Kasumi-1 (cell line): ENCODE measurements at places on chromosomes 2 and 18.

GRCh38 chr2:227706859-227707258 lies 11.0 kb downstream of the SLC19A3 start:
- DNase-seq: no peak

DNA sequence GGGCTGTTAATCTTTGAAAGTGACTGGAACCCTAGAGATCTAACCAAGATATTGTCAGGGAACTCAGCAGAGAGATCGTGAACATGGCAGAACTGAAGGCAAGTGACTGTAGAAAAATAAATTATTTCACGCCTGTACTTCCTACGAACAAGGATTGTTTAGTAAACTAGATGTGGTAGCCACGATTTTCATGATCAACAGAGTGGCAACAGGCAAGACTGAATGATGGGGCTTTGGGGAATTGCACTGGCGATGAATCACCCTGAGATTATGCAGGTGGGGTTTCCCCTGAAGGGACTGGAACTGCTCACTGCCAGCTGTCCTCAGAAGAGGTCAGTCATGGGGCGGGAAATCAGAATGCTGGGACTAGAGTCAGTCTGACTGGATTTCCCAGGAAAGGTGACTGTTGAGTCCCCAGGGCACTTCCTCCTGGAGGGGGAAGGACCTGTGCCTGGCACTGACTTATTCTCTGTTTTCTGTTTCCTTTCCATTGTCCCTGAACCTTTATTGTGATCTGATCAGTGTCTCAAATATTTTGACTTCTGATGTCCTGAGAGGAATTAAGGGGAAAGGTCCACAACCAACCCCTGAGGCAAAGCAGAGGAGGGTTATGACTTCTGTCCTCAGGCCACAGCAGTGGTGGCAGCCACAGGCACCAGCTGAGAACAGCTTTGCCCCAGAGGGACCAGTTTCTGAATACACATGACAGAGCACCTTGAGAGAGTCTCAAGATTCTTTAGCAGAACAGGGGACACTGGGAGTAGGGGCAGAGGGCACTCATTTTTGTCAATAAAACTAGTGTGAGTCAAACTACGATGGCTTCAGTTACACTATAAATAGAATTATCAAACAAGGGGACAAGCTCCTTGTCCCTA lies 70.0 kb downstream of the NAB1 start:
- DNase-seq: no peak

DNA sequence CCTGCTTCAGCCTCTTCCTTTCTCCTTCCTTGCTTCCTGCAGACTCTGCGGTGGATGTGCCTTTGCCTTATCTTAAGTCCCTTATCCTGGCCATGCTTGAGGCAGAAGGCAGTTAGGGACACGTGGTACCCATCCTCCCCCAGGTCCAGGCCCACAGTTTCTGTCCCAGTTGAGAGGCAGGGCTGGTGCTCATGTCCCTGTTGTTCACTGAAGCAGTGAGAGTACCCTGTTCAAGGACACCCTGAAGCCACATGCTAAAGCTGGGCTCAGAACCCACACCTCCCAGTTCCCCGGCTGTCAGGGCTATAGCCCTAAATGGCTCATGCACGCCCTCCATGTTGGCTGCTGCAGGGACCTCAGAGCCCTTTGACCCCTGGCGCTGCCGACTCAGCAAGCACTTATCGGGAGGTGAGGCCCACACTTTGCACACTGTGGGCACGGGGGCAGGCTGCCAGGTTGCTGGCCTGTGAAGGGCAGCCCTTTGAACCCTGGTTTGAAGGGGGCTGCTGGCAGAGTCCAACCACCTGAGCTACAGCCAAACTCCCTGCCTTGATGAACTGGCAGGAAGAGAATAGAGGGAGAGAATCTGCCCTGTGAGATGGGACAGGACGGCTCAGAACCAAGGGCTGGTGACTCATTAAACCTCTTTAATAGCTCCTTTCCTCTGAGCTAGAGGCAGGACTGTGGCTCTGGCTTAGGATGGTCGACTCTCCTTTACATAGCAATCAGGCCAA lies 6.3 kb downstream of the KHK start:
- DNase-seq: no peak

DNA sequence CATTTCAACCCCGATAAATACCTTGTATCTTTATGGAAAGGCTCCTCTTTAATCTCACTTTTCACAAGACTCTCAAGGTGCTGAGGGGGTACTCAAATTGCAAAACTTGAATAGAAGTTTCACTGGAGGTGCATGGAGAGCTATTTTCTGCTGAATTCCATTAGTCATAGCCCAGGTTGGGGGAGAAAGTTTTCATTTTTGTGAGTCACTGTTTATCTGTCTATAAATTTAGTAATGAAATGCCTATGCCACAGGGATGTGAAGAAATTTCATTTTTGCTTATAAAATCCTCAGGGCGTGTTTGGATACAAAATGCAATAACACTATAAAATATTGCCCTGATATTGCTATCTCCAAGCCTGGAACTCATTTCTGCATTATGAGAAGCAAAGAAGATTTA lies 346.3 kb downstream of the LRATD1 start:
- no peak for DNase-seq

DNA sequence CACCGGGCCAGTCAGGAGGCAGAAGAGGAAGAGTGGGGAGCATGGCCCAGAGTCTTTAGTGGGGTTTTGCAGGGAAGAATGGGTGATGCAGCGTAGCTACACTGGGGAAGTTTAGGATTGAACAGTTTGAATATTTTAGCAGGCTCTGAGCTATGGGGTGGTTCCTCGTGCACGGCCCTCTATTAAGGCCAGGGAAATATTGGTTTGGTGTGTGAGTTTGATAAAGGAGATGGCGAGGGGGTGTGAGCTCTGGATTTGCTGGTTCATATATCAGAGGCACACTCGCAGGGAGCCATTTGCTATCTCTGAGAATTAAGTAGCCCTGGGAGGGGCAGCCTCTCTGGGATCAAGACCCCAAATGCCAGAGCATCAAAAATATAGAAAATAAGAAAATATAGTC lies 50.1 kb downstream of the BOLA3 start:
- no peak for DNase-seq

DNA sequence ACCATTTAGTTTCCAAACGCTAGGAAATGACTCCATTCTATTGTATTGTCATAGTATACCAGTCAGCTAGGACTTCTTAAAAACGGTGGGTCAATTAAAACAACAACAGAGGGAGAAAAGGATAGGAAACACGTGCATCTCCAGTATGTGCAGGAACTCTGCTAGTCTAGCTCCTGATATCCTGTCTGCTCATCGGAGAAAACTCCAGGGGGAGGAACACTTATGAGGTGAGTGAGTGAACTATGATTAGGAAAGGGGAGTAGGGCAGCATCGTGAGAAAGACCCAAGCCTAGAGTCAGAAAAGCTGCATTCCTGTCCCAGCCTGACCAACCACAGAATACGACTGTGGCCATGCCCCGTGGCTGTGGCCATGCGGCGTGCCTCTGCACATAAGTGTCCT lies 34.2 kb downstream of the DTNB start:
- DNase-seq: no peak

DNA sequence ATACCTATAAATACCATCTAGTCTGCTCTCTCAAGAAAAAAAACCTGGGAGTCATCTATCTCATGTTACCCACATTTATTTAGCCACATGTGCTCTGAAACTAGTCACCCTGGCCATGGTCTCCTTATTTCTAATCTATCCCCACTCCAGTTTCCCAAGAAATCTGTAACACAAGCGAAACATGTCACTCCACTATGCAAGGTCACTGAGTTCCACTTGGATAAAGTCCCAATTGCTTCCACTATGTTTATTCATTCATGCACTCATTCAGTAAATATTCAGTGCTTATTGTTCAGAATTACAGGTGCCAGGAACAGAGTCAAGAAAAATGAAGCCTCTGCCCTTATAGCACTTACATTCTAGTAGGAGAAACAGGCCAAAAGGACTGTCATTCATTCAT lies 369.4 kb upstream of the CYRIA start:
- DNase-seq: no peak

GRCh38 chr2:174654419-174654941 lies 56.9 kb upstream of the WIPF1 start:
- no peak for DNase-seq

DNA sequence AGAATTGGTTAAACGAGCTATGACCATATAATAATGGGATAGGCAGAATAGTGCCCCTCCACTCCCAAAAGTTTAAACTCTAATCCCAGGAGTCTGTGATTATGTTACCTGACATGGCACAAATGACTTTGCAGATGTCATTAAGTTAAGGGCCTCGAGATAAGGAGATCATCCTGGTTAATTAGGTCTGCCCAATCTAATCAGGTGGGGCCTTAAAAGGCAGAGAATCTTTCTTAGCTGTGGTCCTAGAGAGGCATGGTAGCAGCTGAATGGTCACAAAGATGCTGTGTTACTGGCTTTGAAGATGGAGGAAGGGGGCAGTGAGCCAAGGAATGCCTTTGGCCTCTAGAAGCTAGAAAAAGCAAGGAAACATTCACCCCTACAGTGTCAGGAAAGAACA lies 31.1 kb downstream of the TACR1 start:
- DNase-seq: no peak

DNA sequence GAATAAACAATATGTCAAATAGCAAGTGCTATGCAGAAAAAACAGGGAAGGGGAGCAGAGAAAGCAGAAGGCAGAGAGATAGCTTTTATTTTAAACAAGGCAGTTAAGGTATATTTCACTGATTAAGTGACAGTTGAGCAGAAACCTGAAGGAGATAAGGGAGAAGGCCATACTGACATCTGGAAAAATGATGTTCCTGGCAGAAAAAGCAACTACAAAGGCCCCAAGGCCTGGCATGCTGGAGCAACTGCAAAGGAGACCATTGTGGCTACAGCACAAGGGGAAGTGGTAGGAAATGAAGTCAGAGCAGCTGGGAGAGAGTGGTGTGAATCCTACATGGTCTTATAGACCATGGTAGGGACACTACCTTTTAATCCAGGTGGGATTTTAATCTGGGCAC lies 8.9 kb upstream of the PCBP1 start:
- peak; percentile 59 for DNase-seq

DNA sequence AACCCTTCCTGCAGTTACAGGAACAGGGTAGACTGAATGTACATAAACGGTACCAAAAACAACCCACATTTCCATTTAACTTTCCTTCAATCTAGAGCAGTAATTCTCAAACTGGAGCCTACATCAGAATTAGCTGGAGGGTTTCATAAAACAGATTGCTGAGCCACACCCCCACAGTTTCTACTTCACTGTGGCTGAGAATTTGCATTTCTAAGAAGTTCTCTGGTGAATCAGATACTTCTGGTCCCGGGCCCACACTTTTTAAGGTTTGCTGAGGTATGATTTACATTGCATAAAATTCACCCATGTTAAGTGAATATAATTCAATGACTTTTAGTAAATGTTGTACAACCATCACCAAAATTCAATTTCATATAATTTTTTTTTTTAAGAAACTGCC lies 113.7 kb downstream of the SRBD1 start:
- DNase-seq: no peak

DNA sequence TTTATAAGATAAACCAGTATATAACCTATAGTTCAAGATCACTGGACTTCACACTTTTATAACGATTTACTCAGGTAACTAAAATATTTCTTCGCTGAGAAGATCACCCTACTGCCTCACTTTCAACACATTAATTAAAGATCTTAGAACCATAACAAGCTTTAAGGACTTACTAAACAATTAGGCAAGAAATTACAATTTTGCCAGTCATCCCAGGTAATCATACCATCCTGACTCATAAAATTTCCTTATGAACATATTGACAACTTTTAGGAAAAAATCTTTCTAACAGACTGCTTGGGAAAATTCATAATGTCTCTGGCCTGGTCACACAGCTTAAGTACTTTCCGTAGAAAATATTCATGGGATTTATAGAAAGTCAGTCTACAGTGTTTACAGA lies 223.2 kb downstream of the NRXN1 start:
- no peak for DNase-seq

DNA sequence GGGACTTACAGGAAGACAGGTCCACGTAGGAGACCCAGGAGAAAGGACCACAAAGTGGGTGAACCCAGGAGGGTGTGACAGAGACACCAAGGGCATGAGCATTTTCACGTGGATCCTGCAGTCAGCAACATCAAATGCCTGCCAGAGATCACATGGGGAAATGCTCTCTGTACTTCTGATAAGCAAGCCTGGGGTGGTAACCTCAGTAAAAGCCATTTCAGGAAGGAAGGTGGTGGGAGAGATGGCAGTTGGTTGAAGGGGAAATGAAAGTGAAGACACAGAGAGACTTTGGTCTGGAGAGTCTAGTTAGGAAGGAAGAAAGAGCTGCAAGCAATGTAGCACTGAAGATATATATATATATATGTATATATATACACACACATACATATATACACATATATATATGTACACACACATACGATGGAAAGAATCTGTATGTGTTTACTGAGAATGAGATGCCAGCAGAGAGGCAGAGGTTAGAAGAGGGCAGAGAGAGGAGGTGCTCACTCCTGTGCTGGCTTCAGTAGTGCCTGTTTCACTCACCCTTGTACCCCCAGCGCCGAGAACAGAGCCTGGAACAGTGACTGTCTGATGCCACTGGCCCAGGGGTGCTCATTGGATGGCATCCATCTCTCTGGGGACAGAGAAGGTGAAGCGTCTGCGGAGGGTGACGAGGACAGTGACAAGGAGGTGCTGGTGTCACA lies 314.9 kb downstream of the AFF3 start:
- DNase-seq: peak; percentile 85

GRCh38 chr2:166643980-166644379 lies 149.9 kb upstream of the SCN7A start:
- no peak for DNase-seq

DNA sequence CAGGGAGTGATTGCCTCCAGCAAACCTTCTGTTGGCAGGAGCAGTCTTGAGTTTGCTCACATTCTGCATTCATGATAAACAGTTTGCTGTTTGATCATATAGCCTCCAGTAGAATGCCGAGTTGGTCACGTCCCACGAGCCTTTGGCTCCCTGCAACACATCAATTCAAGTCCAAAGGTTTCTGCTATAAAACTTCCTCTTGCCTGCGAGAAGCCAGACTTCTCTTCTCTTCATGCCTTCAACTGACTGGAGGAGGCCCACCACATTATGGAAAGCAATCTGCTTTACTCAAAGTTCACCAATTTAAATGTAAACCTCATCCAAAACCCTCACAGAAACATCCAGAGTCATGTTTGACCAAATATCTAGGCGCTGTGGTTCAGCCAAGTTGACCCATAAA lies 40.8 kb downstream of the CXCR4 start:
- no peak for DNase-seq

- DNase-seq: peak; percentile 30
Measured at GRCh38 chr2:242031481-242032019, 162.0 kb downstream of the RTP5 start.

DNA sequence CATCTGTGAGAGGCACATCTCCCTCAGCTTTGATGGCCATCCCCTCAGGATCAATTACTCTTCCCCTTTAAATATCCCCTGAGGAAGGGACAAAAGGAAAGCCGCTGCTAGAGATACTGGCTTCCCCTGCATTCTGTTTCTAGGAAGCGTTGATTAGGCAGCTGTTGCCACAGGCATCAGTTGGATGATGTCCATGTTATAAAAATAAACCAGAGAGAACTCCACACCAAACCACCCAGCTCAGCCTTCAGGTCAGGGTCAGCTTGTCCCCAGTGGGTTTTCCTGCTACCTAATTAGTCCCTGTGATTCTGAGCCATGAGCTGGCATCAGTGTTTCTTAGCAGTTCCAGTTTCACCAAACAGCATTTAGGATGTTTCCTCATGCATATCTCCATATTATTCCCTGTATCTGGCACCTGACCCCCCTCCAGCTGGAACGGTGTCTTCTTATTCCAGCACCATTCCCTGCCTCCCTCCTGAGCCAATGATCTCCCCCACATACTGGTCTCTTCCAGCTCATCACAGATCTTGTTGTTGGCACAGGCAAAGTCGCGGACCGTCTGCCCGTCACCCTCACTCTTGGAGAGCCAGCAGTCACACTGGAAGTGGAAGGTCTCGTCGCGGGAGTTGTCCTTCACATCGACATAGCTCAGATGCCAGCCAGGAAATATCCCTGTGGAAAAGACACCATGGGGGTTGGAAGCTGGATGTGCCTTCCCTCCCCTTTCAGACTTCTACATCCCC lies 168.4 kb downstream of the LOXHD1 start:
- no peak for DNase-seq
